ENCODE measurements at places on chromosomes 6 and 20. TPM values are rescaled to one million over a fixed set of nuclear protein-coding genes. Genes with fewer than 3 reads are reported as not detected.

GGTLC1 gene
- total RNA-seq: not detected

POU5F1 gene
- total RNA-seq: 0.60 TPM

DPPA5 gene
- total RNA-seq: not detected

GNRH2 gene
- total RNA-seq: not detected

C20orf202 gene
- total RNA-seq: 0.05 TPM

Data from airway epithelial cell (primary cell).